ENCODE measurements at places on chromosomes 16 and 17.

GRCh38 chr17:80683625-80684104, 139.0 kb downstream of the RPTOR start:
- no peak for DNase-seq

DNA sequence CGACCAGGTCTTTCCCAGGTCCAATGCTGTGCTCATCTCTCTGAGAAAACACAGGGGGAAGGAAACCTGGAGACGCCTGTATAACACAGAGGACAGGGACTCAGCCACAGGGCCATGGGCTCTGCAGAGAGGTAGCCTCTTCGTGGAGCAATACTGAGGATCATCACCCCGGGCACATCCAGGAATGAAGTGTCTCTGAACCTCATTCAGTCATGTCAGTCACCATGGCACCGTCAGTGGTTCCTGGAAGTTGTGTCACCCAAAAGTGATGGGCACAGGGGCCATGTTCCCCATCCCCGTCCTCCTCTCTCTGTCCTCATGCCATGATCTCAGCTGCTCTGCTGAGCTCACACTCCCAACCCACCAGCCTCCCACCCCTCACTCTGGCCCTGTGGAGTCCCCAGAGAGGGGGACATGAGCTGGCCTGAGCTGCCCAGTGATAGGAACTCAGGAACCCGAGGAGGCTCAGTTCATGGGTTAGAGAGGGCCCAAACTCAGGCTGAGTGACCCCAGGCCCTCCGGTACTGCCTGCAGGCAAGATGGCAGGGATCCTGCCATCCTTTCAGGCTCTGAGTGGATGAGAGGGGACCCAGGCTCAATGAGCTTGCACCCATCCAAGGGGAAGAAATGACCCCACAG, 53.4 kb downstream of the PITPNM3 start:
- no peak for DNase-seq

- peak; percentile 27 for DNase-seq
Measured at GRCh38 chr17:30831257-30831656, 509 bp upstream of the ATAD5 start.

DNA sequence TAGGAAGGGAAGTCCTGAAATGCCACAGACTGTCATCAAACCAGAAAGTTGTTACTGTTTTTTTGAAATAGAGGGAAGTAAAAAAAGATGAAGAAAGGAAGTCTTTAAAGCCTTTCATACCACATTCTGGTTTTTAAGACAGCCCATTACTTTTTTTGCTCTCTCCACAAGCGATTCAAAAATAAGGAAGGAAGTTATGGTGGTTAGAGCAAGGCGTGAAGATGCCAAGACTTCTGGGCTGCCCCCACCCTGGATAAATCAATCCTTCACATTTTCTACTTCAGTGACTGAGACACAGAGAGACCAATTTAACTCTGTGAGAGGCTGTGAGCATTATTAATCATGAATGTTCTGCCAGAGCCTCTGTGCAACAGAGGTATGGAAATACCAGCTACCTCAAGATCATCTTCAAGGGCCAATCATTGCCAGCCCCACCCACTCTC, 82.3 kb upstream of the BCAR1 start:
- no peak for DNase-seq

GRCh38 chr17:28118362-28118761, 75.9 kb downstream of the NLK start:
- no peak for DNase-seq

Measured in cerebellum (tissue), 4 donors.